ELF-1 (cell line): ENCODE measurements at places on chromosomes 12 and 14.

DNA sequence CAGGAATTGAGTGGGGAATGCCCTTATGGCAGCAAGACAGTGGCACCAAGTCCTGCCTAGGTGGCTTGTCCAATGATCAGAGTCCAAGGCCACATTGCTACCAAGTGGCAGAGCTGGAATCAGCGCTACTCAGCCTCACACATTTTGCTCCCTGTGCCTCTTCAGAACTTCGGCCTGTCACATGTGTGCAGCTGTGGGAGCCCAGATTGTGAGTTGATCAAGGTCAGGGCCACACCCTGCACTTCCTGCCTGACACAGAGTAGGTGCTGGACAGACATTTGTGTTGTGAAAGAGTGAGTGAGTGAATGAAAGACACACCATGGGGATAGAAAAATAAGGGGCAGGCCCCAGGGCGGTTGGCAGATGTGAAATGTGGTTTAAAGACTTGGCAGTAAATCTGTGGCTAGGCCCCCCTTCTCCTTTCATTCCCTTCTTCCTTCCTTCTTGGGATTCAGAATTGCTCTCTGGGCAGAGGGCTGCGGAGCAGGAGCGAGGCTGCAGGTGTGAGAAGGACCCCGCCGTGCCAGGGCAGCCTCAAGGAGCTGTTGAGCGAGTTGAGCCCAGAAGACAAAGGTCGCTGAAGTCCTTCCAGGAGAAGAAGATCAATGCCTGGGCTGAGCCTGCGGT is 83.5 kb downstream of the SLC25A47 start:
- DNase-seq = no peak

- DNase-seq = no peak
These were observed 190.2 kb upstream of the MYL2 start for GRCh38 chr12:111110556-111110955.

DNA sequence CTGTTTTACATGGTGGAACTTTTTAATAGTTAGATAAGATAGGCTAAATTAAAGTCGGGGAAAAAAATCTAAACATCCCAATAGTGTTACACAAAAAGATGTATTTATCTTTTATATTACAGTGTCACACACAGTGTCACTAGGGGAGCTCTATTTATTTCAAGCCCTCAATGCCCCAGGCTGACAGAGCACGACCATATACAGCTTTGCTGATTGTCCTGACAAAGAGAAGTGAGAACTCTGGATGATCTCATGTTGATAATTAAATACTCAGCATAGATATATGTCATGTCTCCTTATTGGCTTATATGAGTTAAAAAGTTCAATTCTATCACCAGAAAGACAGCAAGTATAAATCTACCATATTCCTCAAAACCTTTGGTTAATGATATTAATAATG is 594.3 kb downstream of the LRFN5 start:
- no peak for DNase-seq

DNA sequence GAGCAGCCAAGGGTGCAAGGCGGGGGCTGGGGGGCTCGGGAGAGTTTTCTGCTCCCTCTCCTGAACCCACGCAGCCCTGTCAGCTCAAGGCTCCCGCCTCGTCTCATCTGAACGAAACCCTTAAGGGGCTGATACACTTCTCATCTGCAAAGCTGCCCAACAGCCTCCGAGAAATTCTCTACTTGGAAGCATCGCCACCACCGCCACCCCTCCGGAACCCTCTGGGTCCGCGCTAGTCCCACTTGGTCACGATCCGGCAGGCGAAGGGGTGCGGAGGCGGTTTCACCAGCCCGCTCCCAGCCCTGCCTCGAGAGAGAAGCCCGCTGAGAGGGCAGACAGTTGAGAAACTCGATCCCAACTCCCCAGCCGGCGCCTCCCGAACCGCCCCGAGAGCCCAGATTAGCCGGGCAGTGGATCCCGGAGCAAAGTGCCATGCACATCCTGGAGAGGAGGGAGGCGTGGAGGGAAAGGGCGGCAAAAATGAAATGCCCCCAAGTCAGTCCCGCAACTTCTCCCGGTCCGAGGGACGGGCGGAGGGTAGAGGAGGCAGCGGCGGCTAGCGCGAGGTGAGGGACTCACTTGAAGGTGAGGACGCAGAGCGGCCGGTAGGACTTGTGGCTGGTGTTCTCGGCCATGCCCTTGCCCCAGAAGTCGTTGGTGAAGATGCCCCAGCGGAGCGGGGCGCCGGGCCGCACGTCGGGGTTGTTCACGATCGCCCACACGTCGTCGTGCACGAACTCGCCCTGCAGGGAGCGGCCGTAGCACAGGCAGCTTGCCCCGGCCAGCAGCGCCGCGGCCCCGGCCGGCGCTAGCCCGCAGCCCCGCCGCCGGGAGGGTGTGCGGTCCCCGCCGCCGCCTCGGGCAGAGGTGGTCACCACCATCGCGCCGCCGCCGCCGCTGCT is 620 bp downstream of the TMTC1 start:
- DNase-seq = peak; percentile 68

DNA sequence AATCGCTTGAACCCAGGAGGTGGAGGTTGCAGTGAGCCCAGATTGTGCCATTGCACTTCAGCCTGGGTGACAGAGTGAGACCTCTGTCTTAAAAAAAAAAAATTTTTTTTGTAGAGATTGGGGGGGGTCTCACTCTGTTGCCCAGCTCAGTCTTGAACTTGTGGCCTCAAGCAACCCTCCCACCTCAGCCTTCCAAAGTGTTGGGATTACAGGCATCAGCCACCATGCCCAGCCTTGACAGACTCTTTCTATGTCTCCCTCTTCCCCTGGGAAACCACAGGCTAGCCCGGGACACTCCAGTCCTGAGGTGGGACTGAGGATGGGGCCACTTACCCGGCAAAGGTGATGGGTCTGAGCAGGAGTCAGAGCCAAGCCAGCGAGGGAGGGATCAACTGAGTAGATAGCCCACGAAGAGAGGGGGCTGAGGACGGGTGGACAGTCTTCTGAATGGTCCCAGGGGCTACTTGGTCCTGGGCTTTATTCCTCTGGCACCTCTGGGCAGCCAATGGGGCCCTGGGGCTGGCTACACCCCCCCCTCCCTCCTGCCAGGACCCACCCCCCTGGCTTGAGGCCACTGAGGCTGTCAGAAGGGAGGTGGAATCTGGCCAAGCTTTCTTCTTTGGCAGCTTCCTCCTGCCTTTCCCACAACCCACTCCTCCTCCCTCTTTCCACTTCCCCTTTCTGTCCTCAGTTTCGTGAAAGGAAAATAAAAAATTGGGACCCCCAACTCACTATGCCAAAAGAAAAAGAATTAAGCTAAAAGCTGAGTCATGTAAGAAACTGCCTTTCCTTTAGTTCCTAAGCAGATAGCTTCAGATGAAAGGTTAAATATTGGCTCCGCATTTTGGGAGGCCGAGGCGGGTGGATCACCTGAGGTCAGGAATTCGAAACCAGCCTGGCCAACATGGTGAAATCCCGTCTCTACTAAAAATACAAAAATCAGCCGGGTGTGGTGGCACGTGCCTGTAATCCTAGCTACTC is at the start of gene SDS:
Gene SDS, minus strand, starts transcription at position 453 of the 981 bp plus-strand sequence. CDS start 4,179 bp downstream, outside the sequence.
- DNase-seq = no peak

DNA sequence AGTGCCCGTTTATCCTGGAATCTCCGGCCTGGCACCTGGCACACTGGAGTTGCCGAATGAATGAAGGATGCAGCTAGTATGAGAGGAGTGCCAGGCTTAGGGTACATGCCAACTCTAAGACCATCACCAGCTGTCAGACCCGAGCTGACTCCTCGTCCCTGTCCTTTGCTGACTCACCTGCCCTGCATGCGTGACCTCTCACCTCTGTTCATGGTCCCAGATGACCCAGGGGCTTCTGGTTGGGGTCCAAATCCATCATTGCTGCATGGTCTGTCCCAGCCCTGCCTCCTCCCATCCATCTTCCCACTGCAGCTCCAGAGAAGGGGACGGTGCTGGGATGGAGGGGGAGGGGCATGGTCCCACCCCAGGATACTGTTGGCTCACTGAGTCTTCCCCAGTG is 9.9 kb upstream of the FAM222A start:
- DNase-seq = no peak

DNA sequence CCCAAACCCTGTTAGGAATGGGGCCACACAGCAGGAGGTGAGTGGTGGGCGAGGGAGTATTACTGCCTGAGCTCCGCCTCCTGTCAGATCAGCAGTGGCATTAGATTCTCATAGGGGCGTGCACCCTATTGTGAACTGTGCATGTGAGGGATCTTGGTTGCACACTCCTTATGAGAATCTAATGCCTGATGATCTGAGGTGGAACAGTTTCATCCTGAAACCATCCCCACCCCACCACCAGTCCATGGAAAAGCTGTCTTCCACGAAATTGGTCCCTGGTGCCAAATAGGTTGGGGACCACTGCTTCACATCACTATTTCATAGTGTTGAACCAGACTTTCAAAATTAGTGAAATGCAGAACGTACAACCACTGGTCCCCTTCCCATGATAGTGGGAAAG is 57.9 kb upstream of the BICD1 start:
- DNase-seq = no peak

- DNase-seq = peak; percentile 61
These were observed 11.0 kb downstream of the ZNF219 start for GRCh38 chr14:21087294-21088091.

GRCh38 chr12:9669534-9669933 is at the start of gene CLEC2D:
Gene CLEC2D, plus strand, starts transcription at chr12:9669713. Its CDS starts 22 bp downstream, at chr12:9669735.
- no peak for DNase-seq

DNA sequence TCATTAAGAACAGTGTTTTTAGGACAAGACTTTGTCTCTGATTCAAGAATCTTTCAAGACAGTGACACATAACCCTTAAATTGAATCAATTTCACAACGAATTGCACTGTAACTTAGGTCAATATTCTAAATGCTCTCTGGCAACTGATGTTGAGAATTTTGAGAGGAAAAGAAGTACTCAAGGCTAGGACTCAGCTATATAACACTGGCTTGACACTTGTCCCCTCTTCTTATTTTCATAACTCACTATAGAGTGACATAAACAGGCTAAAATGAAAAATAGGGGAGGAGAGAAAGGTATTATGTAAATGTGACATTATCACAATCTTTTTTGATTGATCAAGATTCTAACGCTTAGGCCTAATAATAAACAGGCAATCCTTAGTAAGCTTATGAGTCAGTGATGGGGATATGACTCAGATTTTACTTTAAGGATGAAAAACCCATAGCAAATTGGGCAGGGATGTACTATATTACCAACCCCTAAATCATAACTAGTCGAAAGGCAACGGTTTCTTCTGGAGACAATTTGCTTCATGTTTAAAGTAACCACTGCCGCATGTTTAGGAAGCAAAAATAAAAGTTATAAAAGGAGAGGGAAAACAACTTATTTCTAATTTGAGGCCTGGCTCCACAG is 10.9 kb downstream of the BTG1 start:
- no peak for DNase-seq

DNA sequence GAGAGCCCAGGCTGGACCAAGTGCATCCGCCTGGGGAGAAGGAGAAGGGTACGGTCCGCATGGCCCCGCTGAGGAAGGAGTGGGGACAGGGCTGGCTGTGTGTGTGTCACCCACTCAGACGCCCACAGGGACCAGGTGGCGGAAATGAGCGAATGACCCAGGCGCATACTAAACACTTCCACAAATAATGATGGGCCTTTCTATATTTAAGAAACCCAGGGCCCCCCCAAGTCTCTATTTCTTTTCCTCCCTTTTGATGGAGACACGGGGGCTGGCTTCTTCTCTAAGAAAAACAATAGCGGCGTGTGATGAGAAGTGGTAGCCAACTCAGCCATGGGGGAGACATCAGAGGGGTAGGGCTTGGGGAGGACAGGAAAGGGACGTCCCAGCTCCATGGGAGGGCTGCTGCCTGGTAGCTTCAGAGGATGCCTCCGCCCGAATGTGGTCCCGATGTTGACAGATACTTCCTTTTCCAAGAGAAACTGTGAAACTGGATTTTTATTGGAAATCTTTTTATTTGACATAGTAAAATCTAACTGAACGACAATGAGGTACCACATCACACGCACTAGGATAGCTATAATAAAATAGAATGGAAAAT is 6.3 kb upstream of the MAP1LC3B2 start:
- DNase-seq = no peak

DNA sequence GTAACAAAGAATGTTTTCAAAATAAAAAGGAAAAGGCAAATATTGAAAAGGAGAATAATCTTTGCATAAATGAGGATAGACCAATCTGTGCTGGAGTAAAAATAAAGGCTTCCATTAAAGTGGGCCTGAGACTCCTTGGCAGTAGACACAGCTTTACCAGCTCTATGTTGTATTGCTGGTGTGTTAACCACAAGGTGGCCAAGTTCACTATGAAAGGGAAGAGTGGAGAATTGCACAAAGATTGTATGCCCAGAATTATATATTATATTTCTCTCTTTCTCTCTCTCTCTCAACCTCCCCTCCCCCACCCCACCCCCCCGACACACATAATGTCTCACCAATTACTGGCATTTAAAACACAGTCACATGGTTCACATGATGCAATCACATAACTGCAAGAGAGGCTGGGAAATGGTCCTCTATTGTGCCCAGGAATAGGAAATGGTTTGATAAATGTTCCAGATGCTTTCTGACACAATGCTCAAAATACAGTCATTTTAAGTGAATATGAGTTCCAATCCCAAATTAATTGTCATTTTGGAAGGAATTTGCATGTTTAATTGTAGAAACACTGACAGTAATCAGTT is 222.6 kb upstream of the SYT1 start:
- DNase-seq = no peak
